ENCODE measurements at places on chromosomes 5 and 9. TPM values are rescaled to one million over a fixed set of nuclear protein-coding genes. Genes with fewer than 3 reads are reported as not detected.

MEF2C gene
- 19.1 TPM for total RNA-seq

NEURL1B gene
- total RNA-seq, result 0.47 TPM

ZFP37 gene
- 3.7 TPM for total RNA-seq

FCN2 gene
- total RNA-seq, result not detected

VLDLR gene
- 17.3 TPM for total RNA-seq

PGM5 gene
- 49.6 TPM for total RNA-seq

BASP1 gene
- total RNA-seq, result 34.2 TPM

UQCRQ gene
- total RNA-seq, result 150 TPM

SNX24 gene
- total RNA-seq, result 8.1 TPM

CA9 gene
- total RNA-seq, result 0.86 TPM

LRRTM2 gene
- 3.5 TPM for total RNA-seq

IFNA10 gene
- not detected for total RNA-seq

NUTM2G gene
- not detected for total RNA-seq

MRPL36 gene
- total RNA-seq, result 68.9 TPM

OBP2B gene
- total RNA-seq, result not detected

BBLN gene
- total RNA-seq, result 21.6 TPM

PLPP7 gene
- 1.7 TPM for total RNA-seq

SPATA9 gene
- total RNA-seq, result 0.47 TPM

NLN gene
- 19.2 TPM for total RNA-seq

ARHGAP26 gene
- total RNA-seq, result 10.9 TPM

SLCO6A1 gene
- not detected for total RNA-seq

ST6GALNAC4 gene
- total RNA-seq, result 23.0 TPM

FGF18 gene
- under 0.01 TPM for total RNA-seq

MTX3 gene
- 12.6 TPM for total RNA-seq

CTNND2 gene
- total RNA-seq, result not detected

EIF4E1B gene
- not detected for total RNA-seq

ARID3C gene
- not detected for total RNA-seq

PDE8B gene
- total RNA-seq, result not detected

RMI1 gene
- 3.8 TPM for total RNA-seq

DND1 gene
- total RNA-seq, result 0.17 TPM

ADAMTS6 gene
- total RNA-seq, result 37.8 TPM

GABRA1 gene
- total RNA-seq, result not detected

TAF11L10 gene
- not detected for total RNA-seq

SPEF2 gene
- 1.2 TPM for total RNA-seq

DMRT3 gene
- not detected for total RNA-seq

FAXDC2 gene
- 18.4 TPM for total RNA-seq

GDA gene
- total RNA-seq, result not detected

SLCO4C1 gene
- under 0.01 TPM for total RNA-seq
